NCI-H526 treated with DMSO at 0.1 percent for 48 hours (cell line): ENCODE measurements at places on chromosomes 6 and 20.

- no peak for DNase-seq
Measured at GRCh38 chr20:4267242-4267641, 251.9 kb upstream of the RNF24 start.

- DNase-seq, result peak; percentile 48
Measured at GRCh38 chr6:33199687-33200218, 712 bp downstream of the RXRB start.

GRCh38 chr6:47654255-47654654, 44.1 kb upstream of the ADGRF4 start:
- no peak for DNase-seq

- DNase-seq, result no peak
Measured at GRCh38 chr20:22582964-22583772, 1.2 kb downstream of the FOXA2 start.

- no peak for DNase-seq
Measured at GRCh38 chr6:43287717-43288679, 10.1 kb upstream of the SLC22A7 start.

- no peak for DNase-seq
Measured at GRCh38 chr6:34563513-34563870, 7.4 kb upstream of the SPDEF start.

- DNase-seq, result peak; percentile 24
Measured at GRCh38 chr6:14440940-14441781, 323.6 kb downstream of the CD83 start.

DNA sequence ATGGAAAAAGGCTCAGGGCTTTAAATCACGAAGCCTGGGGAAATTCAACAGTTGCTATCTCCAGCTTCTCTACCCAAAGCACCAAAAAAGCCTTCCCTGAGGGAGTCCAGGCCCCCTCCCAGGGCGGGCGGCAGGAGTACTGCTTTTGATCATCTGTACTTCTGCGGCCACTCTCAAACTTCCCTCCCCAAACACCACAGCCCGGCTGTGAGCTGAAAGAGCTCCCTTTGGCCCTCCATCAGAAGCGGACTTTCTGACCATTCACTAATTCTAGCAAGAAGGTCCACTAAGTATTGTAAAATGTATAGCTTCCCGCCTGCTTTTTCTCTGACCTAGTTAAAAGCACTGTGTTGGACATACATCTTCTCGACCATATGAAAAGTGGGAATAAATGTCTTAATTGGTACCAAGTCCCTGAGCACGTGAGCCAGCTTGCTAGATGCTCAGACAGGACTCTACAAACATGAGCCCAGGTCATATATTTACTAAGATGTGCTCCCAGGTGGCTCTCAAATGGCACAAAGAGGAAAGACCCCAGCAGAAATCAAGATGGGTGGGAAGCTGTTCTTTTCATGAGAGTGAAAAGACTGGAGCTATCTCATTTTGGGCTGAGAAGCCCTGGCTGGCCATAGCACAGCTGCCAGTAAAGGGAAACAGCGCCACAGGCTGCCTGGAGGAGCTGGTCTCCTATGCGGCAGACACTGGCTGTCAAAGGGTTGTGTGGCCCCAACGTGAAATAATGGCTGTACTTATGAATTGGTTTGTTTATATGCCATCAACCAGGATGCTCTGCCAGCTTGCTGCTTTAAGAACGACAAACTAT, 58.6 kb downstream of the GFOD1 start:
- DNase-seq, result no peak

GRCh38 chr6:163600331-163600730, 185.8 kb downstream of the QKI start:
- DNase-seq, result no peak

DNA sequence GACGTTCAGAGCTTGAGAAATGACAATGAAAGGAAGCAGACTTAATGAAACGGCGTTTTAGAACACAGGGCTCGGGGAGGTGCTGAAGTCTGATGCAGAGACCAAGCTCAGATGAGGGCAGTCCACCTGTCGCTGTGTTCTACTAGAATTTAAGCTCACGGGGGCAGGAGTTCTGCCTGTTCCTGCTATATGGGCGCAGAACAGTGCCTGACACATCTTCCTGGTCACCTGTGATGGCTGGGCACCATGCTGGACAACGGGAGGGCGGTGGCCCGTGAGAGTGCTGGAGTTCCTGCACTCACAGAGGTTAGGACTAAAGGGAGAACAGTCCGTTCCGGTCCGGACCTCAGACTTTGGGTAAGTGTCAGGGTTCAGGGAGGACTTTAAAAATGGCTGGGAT, 130.6 kb downstream of the ERMARD start:
- no peak for DNase-seq

GRCh38 chr6:118895261-118895560, 1.3 kb downstream of the ASF1A start:
- peak; percentile 80 for DNase-seq

DNA sequence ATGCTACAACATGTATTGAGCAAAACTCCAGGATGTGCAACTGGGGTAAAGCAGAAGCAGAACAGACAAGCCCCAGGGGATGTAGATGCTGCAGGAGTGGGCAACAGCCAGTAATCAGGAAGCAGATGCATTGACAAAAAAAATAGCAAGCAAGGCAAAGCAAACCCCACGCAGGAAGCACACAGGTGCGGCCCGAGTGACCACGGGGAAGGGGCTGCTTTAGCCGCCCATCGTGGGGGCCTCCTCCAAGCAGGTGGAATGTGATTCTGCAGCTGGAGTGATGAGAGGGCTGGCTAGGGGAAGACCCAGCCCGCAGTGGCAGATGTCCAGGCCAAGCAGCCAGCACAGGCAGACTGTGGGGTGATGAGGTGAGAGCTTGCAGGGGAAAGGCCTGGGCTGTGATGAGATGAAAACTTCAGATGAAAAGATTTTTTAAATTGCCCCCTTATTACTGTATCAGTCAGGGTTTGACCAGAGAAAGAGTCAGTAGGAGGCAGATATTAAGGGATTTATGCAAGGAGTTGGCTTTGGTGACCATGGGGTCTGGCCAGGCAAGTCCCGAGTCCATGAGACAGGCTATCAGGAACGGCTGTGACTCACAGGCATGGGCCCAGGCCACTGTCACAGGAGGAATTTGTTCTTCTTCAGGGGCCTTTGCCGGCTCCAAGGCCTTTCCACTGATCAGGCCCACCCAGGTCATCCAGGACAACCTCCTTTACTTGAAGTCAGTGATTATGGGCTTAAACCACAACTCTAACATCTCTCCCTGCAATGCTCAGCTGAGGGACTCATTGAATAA, 207.6 kb downstream of the ANKRD60 start:
- no peak for DNase-seq

DNA sequence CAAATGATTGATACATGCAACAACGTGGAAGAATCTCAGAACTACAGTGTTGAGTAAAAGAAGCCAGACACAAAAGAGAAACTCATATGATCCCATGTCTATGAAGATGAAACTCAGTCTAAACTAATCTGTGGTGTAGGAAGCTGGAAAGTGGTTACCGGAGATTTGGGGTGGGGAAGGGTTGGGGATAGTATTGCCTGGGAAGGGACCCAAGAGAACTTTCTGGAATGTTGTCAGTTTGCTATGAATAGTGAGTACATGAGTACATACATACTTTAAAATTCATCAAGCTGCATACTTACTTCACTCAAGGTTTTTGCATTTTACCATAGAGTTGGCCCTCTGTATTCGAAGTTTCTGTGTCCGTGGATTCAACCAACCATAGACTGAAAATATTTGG, 106.0 kb downstream of the SAMD5 start:
- no peak for DNase-seq

GRCh38 chr6:101528801-101529200, 135.3 kb downstream of the GRIK2 start:
- no peak for DNase-seq

- DNase-seq, result no peak
Measured at GRCh38 chr20:32240205-32240604, 32.5 kb downstream of the POFUT1 start.

GRCh38 chr6:291697-292505, at the start of gene DUSP22:
Gene DUSP22, plus strand, starts transcription at chr6:292487. Its CDS starts 53 bp downstream, at chr6:292540.
- DNase-seq, result no peak

DNA sequence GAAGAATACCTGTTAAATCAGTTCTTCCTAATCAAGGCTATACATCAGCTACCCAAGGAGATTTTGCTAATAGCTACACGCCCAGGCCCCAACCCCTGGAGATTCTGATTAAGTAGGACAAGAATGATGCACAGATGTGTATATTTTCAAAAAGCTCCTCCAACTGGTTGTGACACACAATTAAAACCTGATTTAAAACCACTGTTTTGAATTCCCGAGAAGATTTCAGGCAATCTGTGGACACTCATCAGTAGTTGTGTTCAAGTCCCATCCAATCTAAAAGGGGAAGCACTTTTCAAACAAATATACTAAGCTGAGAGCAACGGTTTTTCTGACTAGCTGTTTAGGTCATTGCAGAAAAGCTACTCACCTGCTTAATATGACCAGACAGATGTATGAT, 118.9 kb upstream of the NHSL1 start:
- no peak for DNase-seq

DNA sequence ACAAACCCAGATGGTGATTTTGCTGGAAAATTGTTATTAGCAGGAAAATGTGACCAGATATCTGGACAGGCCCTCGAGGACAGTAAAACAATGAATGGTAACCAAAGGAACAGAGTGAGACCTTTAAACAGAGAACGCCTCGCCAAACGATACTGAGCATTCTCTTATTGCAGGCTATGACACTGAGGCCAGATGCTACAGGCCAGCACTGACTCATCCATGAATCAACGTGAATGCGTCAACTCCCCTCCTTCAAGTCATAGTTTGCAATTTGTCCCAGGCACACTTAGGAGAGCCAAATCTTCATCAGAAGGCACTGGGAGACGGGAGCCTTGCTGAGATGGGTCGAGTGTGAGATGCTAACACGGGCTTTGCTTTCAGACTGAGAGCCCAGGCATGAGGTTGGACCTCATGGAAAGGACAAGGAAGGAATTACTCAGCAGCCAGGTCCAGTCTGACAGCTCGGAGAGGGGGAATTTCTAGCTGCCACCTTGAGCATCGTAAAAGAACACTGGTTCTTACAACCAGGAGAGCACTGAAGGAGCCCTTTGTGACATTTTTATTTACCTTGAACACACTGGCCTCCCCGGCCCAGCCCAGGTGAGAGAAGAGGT, 60.7 kb downstream of the BMP7 start:
- no peak for DNase-seq

DNA sequence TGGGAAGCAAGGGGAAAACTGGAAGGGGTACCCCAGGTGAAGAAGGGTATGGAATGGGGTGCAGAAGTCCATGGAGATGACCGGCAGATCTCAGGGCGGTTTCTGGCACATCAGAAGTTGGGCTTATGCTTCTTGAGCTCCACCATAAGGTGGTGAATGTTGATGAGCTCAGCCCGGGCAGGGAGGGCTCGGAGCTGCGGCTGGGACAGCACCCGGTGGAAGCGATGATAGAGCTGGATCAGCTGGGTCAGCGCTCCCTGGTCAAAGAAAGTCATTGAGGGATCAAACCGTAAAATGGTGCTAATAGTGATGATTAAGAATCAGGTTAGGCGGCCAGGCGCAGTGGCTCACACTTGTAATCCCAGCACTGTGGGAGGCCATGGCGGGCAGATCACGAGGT, 20.9 kb downstream of the VPS52 start:
- no peak for DNase-seq

DNA sequence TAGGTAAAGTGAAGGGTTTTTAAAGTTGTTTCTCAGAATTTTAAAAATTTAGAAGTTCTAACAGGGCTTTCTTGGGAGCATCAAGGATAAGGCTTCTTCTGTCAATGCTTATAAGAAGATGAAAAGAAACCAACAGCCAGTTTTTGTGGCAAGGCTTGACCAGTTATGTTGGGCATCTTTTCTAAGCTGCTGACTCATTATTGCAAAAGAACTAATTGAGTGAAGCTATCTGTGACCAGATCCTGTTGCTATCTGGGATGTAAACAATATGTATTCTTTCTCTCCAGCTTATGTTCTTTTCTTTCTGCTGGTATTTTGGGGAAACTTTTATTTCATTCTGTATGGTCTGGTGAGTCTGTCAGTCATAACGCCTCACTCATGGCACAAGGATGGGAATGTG, 643.8 kb downstream of the HDGFL1 start:
- no peak for DNase-seq

DNA sequence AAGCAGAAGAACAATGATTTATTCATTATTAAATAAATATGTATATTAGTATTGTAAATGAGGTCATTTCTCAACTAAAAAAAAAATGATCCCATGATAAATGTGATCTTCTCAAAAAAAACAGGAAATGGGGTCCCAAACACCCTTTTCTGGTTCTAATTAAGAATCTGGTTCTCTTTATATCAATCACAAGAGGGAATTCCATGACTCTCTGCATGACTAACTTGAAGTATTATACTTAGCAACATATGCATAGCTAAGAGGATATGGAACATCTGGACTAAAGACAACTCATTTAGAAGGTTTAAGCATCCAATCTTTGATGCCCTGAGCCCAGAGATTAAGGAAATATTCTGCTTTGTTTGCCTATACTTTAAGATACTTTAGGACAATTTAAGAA, 89.7 kb upstream of the EMILIN3 start:
- no peak for DNase-seq

GRCh38 chr6:42268835-42269204, 51.2 kb upstream of the MRPS10 start:
- no peak for DNase-seq

DNA sequence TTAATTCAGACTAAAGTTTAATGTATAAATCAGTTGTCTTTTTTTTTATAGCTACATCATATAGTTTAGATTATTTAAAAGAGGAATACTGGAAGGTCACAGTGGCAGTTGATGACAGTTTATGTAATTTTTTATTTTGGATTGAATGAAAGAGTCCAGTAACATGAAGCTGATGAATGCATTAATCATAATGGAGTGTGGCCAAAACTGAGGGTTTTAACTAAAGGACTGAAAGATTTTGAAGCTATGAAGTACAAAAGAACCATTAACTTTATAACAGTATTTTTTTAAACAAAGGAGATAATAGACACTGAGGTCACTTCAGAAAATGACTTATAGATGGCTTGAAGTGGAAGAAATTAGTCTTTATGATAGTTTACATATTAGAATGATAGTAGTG, 41.3 kb downstream of the TRMT11 start:
- DNase-seq, result no peak
